ENCODE measurements at places on chromosomes 5 and 9.
A peak's percentile ranks its signal among the peaks of the same experiment; 100 is the strongest.

DNA sequence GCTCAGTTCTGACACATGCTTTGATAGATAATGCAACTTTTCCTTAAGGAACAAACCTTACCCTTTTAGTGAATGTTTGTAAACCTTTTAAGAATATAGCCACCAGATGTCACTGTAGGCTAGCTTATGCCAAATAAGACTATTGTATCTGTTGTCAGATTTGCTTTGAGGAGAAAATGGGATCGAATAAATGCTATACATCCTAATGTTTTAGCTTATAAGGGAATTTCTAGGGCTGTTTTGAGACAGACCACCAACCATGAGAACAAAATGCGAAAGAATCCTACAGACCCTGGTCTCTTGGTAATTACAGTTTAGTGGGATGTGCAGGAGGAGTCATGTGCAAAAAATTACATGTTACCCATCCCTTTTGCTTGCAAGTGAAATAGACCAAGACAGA lies 127.6 kb upstream of the NMUR2 start:
- DNase-seq = peak; percentile 35

DNA sequence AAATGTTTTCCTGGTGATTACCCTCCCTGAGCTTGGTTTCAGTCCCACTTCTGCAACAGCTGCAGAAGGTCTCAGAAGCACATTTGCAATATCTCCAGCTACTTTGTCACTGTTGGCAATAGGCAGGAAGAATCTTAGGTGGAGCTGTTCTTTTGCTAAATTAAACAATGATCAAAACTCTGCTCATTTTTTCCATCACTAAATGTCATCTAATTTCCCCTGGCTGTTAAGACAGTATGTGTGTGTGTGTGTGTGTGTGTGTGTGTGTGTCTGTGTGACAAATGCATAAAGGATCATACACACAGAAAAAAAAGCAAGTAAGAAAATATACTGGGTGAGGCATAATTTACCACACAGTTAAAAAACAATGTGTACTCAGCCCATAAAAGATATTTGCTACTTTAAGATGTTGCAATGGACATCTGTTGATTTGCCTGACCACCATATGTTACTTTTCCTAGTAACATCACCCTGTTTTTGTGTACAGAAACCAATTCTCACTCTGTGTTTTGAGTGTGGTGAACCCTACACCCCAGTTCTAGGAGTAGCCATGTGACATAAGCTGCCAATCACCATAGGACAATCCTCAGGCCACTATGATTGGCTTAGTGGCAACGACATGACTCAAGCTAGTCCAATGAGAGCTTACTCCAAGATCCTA lies 572.6 kb upstream of the CLINT1 start:
- DNase-seq = no peak

DNA sequence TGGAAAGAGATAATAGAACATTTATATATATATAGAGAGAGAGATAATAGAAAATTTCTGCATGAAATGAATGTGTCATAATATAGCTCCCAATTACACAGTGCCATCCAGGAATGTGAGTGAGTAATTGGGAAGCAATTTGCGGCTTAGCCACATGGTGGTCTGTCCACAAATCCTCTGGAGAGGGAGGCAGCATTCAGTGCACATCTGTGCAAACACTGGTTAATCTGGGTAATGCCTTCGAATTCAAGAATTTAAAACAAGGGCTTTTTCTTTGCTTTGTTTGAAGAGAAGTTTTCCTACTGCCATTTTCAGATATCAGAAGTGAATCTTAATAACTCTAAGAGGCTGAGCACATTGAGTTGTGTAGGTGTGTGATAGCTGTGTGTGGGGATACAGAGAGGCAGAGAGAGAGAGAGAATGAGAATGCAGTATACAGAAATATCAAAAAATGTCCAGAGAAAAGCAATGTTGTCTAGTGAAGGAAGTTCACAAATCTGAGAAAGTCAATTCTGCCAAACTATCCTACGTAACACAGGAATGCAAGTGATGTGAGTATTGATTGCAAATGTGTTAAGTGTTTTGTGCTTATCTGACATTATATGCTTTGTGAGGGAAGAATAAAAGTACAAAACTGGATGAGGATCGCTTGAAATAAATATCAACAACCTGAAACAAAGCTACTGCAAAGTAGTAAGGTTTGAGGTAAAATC lies 134.6 kb downstream of the EDIL3 start:
- DNase-seq = no peak

DNA sequence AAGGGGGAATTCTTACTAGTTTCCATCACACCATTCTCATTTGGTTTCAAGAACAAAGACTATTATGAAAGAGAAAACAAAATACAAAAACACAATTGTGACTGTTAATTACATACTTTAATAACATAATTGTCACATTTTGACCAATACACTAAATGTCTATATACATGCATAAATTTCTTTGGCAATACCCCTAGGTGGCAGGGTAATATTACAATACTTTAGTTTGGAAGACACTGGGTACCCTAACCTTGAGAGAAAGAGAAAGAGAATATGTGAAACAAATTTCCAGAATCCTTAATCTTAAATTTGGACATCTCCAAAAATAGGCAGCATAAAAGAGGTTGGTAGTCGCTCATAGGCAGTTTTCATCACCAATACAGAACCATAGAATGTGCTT lies 619.6 kb upstream of the ADAMTS16 start:
- DNase-seq = no peak

- DNase-seq = no peak
Measured at GRCh38 chr9:21028466-21028865, 3.0 kb downstream of the HACD4 start.

DNA sequence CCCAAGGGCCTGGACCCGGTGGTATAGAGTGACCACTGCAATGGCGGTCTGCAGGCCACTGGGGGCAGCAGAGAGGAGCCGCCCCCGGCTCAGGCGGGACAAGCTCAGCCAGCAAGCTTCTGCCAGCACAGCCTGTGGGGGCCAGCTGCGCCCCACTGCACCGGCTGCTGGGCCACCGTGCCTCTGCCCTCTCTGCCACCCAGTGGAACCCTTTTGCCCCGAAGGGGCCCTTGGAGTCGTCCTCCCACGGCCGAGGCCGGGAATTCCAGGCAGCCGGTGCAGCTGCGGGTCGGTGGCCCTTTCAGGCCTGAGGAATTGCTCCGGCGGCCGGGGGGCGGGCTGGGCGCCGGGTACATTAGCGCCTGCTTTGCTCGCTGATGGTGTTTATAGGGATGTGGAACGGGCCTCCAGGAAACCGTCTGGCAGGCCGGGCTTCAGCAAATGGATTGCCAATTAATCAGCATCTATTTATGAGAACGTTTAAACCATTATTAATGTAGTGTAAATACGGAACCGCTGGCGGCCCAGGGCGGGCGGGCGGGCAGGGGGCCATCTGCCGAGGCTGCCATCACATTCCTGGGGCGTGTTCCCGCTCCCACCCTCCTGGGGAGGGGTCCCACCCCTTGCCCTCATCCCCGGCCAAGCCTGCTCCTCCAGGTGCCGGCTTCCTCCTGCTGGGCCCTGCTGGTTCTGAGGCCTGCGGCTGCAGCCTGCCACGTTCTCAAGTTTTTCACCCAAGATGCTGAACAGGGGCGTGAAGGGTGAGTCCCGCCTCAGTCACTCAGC lies 127.4 kb downstream of the BARX1 start:
- DNase-seq = no peak

DNA sequence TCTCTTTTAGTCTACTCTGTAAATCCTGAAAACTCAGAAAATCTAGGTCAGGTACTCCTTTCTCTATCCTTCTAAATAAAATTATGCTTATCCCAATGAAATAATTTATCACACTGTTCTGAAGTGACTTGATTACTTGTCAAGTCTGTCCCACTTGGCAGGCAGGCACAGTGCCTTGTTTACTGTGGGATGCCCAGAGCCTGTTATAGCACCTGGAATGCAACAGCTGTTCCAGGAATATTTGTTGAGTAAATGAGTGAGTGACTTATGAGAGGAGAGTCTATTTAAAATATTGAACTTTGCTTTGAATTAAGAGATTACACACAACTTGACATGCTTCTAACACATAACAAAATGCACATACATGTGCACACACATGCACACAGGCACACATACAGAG lies 130.0 kb downstream of the MPDZ start:
- no peak for DNase-seq

DNA sequence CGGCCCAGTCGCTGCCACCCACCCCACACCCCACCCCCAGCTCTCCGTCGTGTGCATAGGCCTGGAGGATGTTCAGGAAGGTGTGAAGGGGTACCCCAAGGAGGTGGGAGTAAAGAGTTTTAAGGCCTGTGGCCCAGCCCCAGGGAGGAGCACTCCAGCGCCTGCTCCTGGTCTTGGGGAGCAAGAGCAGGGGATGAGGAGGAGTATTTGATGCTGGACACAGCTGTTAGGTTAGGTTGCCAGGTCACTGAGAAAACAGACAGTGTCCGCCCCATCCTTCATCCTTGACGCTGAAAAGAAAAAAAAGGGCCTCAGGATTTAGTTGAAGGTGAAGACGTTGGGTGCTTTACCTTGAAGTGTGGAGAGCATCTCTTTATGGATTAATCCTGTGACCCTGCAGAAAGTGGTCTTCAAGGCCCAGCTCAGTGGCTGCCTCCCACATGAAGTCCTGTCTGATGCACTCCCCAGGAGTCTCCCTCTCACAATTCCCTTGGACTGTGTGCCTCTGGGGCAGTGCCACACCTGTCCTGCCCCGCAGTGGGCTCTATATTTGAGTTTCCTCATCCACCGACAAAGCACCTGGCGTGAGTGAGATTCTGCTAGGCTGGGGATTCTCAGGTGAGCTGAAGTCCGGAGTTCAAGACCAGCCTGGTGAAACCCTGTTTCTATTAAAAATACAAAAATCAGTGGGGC lies 101.8 kb downstream of the SPRY4 start:
- no peak for DNase-seq

DNA sequence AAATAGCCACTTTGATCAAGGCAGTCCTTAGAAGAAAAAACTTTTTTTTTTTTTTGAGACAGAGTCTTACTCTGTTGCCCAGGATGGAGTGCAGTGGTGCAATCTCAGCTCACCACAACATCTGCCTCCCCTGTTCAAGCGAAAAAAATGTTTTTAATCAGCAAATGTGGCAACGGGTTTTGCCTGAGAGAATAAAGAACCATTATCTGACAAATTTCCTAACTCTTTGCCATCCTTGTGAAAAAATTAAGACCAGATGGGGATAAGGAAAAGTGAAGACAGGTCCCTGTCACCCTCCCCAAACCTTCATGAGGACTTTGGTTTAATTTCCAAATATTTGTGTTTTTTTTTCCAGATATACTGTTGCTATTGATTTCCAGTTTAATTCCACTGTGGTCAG lies 107.3 kb upstream of the SPOCK1 start:
- DNase-seq = no peak
